ENCODE measurements at places on chromosomes 12 and 14. TPM values are rescaled to one million over a fixed set of nuclear protein-coding genes. Genes with fewer than 3 reads are reported as not detected.

- no peak overlapping the region for H3K4me3 ChIP-seq
- H3K4me1 ChIP-seq: no peaks in the 10 kb centered on the region
These were observed 193.6 kb upstream of the FAR2 start for GRCh38 chr12:28955491-28955890.

The DTX1 gene
- total RNA-seq: 0.41 TPM

GRCh38 chr12:15757553-15758255 lies 31.5 kb downstream of the EPS8 start:
- H3K27ac ChIP-seq: no peak overlapping the region
- H3K4me1 ChIP-seq: peaks cover 12% of the 10 kb centered on the region
- no peaks in the 10 kb centered on the region for H3K27me3 ChIP-seq
- peak; percentile 6 for DNase-seq

DNA sequence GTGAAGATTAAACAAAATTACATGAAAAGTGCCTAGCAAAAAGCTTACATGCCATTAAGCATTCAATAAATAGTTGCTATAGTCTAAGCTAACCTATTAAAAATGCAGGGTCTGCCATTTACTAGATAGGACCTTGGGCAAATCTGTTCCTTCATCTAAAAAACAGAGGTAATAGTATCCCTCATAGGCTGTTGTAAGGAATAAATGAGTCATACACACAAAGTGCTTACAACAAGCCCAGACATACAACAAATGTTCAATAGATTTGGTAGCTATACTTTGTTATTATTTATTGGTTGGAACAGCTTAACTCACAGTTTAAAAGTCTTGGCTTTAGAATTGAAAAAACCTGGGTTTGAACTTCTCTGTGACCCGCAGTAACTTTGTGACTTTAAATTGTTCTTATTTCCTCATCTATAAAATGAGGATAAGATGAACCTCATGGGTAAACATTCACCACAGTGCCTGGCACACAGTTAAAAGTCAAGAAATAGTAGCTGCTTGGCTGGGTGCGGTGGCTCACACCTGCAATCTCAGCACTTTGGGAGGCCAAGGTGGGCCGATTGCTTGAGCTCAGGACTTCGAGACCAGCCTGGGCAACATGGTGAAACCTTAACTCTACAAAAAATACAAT lies 24.7 kb downstream of the HEATR5A start:
- H3K27ac ChIP-seq: no peak overlapping the region
- peaks cover 34% of the 10 kb centered on the region for H3K36me3 ChIP-seq
- no peak for DNase-seq
- H3K4me1 ChIP-seq: no peaks in the 10 kb centered on the region
- no peaks in the 10 kb centered on the region for H3K27me3 ChIP-seq

DNA sequence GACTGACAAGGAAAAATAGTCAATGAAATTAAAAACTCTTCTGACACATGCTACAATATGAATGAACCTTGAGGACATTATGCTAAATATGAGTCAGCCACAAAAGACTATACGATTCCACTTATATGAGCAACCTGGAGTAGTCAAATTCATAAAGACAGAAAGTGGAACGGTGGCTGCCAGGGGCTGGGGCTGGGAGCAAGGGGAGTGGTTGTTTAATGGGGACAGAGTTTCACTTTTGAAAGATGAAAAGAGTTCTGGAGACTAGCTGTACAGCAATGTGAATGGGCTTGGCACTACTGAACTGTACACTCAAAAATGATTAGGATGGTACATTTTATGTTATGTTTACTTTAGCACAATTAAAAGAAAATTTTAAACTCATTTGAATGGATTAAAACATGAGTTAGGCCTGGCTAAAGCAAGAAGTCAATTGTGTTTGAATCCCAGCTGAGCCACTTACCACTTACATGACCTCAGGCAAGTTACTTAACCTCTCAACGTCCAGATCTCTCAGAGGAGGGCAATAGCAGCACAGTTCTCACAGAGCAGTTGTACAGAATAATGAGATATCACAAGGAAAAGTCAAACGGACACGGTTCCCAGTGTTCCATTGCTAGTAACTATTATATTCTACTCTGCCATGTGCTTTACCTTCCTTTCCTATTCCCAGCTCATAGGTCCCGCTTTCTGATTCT lies 102.5 kb downstream of the SPTSSA start:
- no peak overlapping the region for H3K27ac ChIP-seq
- no peak for DNase-seq
- no peaks in the 10 kb centered on the region for H3K27me3 ChIP-seq
- H3K4me3 ChIP-seq: no peak overlapping the region
- H3K4me1 ChIP-seq: no peaks in the 10 kb centered on the region
- no peaks in the 10 kb centered on the region for H3K36me3 ChIP-seq

DNA sequence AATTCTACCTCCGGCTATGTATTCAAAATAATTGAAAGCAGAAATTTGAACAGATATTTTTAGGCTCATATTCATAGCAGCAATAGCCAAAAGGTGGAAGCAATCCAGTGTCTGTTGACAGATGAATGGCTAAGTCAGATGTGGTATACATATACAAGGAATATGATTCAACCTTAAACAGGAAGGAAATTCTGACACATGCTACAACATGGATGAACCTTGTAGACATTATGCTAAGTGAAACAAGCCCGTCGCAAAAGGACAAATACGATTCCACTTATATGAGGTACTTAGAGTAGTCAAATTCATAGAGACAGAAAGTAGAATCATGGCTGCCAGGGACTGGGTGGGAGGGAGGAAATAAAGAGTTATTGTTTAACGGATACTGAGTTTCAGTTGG lies 331.6 kb downstream of the PCNX1 start:
- no peak overlapping the region for H3K4me3 ChIP-seq
- DNase-seq: no peak
- no peaks in the 10 kb centered on the region for H3K27me3 ChIP-seq
- no peak overlapping the region for H3K27ac ChIP-seq
- H3K36me3 ChIP-seq: no peaks in the 10 kb centered on the region

- H3K4me3 ChIP-seq: no peak overlapping the region
- no peaks in the 10 kb centered on the region for H3K27me3 ChIP-seq
- no peaks in the 10 kb centered on the region for H3K36me3 ChIP-seq
- peaks cover 16% of the 10 kb centered on the region for H3K4me1 ChIP-seq
- H3K27ac ChIP-seq: no peak overlapping the region
- no peak for DNase-seq
These were observed 1.9 kb upstream of the SCFD1 start for GRCh38 chr14:30620178-30620577.

GRCh38 chr12:96985515-96986362 lies 78.7 kb downstream of the NEDD1 start:
- H3K4me3 ChIP-seq: peak overlapping the region; percentile 77
- no peak for DNase-seq
- H3K27ac ChIP-seq: no peak overlapping the region
- H3K4me1 ChIP-seq: peaks cover 11% of the 10 kb centered on the region
- no peaks in the 10 kb centered on the region for H3K36me3 ChIP-seq

The CLMN gene
- 10.4 TPM for total RNA-seq

All from thoracic aorta (tissue), 2 donors.